ENCODE measurements at places on chromosomes 4 and X. TPM values are rescaled to one million over a fixed set of nuclear protein-coding genes. Genes with fewer than 3 reads are reported as not detected.

- no peak for DNase-seq
Observed at GRCh38 chr4:17769406-17770174, 11.8 kb downstream of the FAM184B start.

DNA sequence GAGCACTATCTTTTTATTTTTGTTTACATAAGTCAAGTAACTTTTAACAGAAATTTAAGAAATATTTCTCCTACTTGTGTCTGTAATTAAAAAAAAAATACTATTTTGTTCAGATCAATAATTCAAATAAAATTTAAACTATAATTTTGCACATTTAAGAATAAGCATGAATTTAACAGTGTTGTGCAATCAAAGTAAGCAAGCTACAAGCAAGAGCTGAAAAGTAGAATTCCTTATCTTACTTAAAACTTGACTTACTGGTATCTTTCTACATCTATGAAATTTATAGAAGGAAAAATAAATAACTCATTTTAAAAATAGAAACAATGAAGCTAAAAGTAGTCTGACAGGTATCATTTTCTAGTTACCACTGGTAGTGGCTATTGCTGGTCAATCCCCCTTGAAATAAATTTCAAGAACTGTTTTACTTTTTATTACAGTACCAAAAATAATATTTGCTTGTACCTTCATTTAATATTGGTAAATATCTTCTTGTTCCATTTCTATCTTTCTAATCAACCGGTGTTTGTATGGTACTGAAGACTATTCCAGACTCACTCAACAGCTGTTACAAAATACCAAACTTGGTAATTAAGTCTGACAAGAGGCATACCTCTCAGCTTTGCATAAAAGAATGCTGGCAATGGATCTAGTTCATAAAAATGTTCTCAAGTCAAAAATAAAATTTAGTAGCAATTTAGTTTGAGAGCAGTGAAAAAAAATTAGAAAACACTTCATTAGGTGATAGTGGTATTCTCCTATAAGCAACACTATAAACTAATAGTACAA lies 62.2 kb downstream of the NOCT start:
- DNase-seq: no peak

DNA sequence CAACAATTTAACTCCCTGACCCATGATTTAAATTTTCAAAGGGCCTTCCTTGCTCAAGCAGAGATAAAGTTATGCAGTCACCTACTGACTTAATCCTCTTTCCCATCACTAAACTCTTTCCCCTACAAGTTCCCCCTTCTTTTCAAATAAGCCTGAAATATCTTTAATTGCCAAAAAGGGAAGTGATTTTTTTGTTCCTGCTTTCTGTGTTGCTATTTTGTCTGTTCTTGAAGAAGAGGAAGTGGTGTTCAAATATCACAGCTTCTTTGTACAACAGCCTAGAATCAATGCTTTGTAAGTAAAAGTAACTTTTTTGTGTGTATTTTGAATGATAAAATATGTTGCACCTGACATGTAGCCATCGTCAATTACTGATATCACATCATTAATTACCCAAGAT lies 595.9 kb downstream of the CENPC start:
- no peak for DNase-seq

- DNase-seq: no peak
Observed at GRCh38 chr4:83561381-83561780, 25.5 kb downstream of the GPAT3 start.

- no peak for DNase-seq
Observed at GRCh38 chr4:104210420-104210819, 284.3 kb downstream of the CXXC4 start.

GRCh38 chr4:5125321-5125720 lies 74.0 kb downstream of the STK32B start:
- DNase-seq: no peak

DNA sequence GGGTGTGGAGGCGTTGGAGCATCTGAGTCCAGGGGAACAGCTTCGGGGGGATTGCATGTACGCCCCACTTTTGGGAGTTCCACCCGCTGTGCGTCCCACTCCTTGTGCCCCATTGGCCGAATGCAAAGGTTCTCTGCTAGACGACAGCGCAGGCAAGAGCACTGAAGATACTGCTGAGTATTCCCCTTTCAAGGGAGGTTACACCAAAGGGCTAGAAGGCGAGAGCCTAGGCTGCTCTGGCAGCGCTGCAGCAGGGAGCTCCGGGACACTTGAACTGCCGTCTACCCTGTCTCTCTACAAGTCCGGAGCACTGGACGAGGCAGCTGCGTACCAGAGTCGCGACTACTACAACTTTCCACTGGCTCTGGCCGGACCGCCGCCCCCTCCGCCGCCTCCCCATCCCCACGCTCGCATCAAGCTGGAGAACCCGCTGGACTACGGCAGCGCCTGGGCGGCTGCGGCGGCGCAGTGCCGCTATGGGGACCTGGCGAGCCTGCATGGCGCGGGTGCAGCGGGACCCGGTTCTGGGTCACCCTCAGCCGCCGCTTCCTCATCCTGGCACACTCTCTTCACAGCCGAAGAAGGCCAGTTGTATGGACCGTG lies 2.2 kb downstream of the AR start:
- DNase-seq: no peak

DNA sequence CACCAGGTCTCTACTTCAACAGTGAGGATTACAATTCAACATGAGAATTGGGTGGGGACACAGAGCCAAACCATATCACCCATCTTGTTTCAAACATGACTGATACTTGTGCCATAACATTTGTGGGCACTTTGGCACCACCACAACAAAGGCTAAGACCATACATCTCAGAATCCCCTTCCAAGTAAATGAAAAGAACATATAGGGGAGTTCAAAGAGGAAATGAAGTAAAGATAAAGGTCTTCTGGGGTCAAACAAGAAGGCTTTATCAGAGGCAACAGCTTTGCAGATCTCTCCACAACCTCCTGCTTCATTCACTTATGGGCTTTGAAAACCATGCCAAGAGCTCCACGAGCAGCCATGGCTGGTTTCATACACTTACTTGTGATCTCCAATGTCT lies 122.7 kb downstream of the ANKRD50 start:
- DNase-seq: no peak

GRCh38 chrX:119790977-119791436 lies 423 bp downstream of the RPL39 start:
- DNase-seq: no peak

DNA sequence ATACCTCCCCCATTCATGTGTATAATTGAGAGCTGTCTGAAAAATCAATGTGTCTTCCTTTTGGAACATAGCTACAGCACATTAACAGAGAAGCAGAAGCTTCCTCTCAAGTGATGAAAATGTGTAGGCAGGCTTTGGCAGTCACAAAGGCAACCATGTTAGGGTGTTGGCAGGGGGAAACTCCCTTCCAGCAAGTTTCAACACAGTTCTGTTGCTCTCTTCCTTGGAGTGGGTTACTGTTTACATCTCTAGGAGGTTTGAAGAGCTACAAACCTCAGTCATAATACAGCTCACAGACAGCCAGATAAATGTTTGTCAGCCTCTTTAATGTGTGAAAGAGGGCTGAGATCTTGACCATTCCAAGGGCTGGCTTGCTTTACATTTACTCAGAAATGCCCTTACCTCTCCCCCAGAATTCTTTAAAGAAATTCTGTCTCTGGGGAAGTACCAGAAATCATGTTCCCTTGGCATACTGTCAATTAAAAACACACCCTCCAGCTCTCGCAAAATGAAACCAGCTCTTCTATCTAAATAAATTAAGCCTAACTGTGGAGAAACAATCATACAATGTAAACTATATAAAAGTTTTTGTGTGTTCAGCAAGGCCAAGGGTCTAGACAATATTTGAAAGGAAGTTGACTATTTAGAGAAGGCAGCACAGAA lies 18.9 kb downstream of the ZBTB33 start:
- no peak for DNase-seq

DNA sequence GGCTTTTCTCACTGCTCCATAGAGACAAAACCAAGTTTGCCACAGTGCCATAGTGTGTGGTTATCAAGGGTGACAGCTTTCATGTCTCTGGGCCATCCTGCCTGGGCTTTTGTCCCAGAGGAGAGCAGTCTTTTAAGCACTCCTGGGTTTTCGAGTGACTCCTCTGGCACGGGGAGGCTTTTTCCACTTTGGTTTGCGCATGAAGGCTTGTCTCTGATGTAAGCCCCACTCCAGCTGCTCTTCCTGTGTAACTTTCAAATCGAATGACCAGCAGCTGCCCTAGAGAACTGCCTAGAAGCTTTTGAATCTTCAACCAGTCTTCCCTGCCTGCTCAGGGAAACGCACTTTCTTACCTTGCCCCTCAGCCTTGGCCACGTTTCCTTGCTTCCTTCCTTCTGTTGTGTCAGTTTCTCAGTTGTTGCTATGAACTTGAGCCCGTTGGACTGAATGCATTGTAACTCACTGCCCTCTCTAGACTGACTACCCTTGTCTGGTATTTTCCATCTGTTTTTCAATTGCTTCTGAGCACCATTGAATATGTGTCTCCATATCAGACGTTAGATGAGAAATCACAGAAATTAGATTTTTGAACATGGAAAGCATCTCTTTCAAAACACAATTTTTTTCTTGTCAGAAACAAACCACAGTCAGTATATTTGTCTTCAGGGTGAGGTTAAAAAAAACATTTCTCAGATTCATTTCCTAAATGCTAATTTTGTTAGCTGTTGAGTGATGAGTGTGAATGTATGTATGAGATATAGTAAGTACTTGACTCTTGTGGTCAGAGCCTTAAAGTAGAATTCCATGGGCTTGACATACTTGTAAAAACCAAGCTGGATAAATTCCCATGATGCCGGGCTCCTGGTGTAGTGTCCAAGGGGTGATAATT lies 45.3 kb downstream of the SLC9A6 start:
- DNase-seq: no peak

DNA sequence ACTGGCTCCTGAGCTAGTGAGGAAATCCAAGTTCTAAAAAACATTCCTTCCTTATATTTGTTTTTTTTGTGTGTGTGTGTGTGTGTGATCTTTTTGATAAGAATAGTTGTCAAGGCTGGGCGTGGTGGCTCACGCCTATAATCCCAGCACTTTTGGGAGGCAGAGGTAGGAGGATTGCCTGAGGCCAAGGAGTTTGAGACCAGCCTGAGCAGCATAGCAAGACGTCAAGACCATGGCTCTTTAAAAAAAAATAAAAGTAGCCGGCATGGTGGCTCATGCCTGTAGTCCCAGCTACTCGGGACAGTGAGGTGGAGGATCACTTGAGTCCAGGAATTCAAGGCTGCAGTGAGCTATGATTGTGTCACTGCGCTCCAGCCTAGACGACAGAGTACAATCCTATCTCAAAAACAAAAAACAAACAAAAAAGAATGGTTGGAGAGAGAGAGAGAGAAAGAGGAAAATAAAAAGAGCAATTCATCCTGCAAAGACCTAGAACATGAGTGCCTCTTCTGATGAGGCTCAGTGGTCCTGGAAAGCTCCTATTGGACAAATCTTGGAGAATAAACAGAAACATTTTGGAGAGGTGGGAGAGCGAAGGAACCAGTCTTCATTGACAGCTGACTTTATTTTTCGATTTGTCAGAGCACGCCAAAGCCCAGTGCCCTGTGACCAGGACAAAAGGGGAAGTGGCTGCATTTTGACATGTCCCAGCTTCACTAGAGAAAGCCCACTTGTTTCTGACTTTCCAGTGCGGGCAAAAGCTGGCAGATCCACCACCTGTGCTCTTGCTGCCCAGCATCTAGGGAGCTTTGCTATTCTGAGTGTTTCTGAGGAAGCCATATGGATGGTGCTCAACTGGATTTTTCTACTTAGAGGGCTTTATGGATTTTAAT lies 244.7 kb downstream of the PALLD start:
- DNase-seq: no peak

DNA sequence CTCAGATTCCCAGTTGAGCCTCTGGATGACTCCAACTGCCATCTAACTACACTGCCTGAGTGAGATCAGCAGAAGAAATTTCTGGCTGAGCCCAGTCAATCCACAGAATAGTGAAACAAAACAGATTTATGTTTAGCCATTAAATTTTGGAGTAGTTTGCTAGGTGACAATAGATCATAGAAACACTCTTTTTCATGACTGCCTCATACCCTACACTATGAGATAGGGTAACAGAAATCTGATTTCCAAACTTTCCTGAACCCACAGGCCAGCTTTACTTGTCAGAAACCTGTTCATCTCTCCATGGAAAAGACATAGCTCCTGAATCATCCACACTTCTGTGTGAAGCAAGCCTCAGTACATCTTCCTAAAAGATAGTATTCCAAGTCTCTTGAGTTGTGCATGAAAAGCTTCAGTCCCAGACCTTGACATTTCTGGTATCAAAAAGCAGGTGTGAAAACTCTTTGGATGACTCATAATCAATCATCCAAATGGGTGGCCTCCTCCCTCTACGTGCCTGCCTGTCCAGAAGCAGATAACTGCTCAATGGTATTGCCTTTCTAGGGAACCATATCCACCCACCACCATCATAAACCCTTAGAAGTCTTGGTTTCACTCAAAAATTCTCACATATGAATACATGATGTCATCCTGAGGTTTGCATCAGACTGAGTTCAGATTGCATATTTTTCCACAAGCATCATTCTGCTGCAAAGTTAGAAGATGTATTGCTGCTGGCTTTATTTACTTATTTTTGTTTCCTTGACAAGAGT lies 47.5 kb upstream of the RAP2C start:
- DNase-seq: no peak

DNA sequence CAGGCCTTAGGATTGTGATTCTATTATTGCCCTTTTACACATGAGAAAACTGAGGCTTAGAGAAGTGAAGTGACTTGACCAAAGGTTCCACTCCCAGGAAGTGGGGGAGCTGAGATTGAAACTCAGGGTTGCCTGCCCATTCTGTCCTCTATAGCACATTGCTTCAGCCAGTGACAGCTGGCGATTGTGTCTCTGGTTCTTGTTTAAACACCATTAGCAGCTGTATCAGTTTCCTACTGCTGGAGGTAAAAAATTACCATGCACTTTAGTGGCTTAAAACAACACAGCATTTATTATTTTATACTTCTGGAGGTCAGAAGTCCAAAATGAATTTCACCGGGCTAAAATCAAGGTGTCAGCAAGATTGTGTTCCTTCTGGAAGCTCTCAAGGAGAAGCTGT lies 205.8 kb upstream of the MAMLD1 start:
- no peak for DNase-seq

DNA sequence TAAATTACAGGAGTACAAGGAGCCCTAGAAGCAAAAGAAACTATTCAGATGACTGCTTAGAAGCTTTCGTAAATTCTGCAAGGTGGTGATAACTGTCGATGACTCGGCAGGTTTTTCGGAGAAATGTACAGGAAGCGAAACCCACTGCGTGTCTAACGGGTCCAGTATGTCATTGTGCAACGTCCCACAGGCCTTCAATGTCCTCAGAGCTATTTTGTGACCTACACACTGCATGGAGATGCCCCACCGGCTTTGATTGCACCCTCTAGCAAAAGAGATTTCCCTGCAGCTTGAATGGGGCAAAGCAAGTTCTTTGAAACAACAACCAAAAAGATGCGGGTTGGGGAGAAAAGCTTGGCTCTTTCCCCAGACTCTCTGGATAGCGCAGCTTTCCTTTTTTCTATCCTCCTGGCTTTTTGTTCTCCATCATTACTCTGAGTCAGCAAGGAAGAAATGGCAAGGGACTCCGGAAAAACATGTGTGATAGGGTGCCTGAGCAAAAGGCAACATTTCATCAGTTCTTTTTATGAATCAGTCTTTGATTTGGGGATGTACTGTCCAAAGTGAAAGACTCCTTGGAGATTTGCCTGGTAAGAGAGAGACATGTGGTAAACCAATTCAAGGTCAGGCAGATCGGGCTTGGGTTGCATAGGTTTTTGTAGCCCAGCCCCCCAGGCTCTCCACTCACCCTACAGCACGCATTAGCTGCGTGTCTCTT lies 112.0 kb upstream of the TBL1X start:
- no peak for DNase-seq

GRCh38 chr4:32689518-32689917 lies 1969.3 kb downstream of the PCDH7 start:
- DNase-seq: no peak

UPF3B gene
- polyA plus RNA-seq: 9.9 TPM

CYSLTR1 gene
- polyA plus RNA-seq: 1.7 TPM

TRIM75 gene
- polyA plus RNA-seq: not detected
